Cerebellar cortex (tissue), 1 donor: ENCODE measurements at places on chromosomes 4 and X.
A peak's percentile ranks its signal among the peaks of the same experiment; 100 is the strongest.

GRCh38 chr4:68259191-68259590 lies 13.7 kb upstream of the TMPRSS11B start:
- DNase-seq: no peak

GRCh38 chr4:28313729-28314713 lies 1453.4 kb downstream of the STIM2 start:
- DNase-seq: no peak

DNA sequence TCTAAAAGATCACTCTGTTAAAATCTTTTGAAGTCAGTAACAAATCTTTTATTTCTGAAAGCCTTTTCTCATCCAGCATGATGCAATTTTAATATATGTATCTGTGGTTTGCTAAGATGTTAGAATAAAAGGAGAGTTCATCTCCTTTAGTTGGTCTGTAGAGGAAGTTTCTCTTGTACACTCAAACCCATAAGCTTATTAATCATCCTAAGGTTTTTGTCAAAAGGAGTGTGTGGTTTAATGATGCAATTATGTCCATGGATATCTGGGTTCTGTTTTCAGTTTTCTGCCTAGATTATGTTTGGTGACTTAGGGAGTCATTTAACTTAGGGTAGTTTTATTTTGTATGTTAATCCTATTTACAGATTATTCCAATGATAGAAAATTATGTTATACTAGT lies 52.1 kb upstream of the NDST4 start:
- DNase-seq: no peak

- no peak for DNase-seq
These were observed 7.6 kb downstream of the EIF4E start for GRCh38 chr4:98921292-98921691.

- no peak for DNase-seq
These were observed 172.8 kb downstream of the FBXW7 start for GRCh38 chr4:152363086-152363485.

DNA sequence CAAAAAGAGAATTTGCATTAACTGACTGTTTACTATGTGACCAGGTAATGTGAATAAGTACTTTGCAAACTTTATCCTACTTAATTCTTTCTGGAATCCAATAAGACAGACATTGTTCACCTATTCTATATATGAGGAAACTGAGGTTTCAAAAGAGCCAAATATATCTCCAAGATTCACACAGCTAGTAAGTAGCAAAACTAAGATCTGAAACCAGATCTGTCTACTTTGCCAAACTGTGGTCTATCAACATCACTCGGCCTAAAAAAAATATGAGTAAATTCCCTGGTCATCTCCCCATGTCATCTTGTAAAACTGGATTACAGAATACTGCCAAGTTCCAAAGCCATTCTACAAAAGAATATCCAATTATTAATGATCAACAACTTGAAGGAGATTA lies 52.8 kb downstream of the ANAPC10 start:
- no peak for DNase-seq

DNA sequence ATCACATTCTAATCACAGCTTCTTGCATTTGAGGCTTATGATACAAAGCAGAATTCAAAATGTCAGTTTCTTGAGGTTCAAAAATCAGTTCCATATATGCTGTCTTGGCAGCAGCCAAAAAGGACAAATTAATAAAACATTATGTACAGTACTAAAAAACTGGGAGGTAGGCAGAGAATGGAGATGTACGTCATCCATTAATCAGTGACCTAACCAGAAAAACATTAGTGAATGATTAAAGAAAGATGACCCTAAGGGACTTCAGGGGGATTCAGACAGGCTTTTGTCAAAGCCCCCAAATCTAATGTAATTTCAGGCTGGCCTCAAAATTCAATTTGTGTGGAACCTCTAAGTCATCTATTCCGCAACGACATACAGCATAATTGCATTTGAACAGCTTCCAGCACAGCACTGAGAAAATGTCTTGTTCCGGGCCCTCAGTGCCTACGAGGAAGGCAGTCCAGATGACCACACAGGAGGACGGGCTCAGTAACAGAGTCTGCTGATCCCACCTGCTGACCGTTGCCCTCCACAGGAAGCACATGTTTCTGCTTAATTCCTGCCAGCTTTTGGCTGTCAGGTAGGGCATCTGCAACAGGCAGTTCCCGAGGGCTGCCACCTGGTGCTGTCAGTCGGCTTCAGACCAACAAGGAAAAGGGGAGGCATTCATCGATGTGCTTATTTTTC lies 83.8 kb upstream of the HHIP start:
- peak; percentile 49 for DNase-seq

GRCh38 chr4:36310216-36310615 lies 28.8 kb downstream of the DTHD1 start:
- DNase-seq: no peak

GRCh38 chr4:101191302-101192098 lies 155.8 kb downstream of the PPP3CA start:
- DNase-seq: peak; percentile 92

- no peak for DNase-seq
These were observed 345.7 kb upstream of the HS3ST1 start for GRCh38 chr4:11774346-11774745.

DNA sequence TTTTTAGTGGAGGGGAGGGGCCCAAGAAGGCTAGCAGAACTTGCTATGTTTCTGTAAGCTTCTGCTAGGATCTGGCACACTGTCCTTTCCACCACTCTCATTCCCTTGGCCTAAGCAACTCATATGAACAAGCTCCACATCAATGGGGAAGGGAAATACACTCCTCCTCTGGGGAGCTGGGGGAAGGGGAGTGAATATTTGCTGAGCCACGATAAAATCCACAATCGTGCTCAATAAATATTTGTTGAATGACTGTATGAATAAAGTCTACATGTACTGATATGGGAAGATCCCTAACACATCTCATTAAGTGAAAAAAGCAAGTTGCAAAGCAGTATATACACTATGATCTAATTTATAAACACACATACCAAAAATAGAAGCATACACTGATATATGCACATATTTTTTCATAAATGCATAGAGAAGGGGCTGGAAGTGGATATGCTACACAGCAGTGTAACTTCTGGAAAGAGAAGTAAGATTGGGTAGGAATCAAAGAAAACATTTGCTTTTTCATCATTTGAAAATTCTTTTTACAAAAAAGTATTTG lies 95.8 kb upstream of the EFHC2 start:
- no peak for DNase-seq

GRCh38 chr4:15653864-15654592 lies 1.1 kb downstream of the FBXL5 start:
- DNase-seq: peak; percentile 67

- DNase-seq: no peak
These were observed 27.1 kb upstream of the PDZD4 start for GRCh38 chrX:153857348-153857903.

GRCh38 chr4:137530176-137530575 lies 2.1 kb downstream of the PCDH18 start:
- no peak for DNase-seq

DNA sequence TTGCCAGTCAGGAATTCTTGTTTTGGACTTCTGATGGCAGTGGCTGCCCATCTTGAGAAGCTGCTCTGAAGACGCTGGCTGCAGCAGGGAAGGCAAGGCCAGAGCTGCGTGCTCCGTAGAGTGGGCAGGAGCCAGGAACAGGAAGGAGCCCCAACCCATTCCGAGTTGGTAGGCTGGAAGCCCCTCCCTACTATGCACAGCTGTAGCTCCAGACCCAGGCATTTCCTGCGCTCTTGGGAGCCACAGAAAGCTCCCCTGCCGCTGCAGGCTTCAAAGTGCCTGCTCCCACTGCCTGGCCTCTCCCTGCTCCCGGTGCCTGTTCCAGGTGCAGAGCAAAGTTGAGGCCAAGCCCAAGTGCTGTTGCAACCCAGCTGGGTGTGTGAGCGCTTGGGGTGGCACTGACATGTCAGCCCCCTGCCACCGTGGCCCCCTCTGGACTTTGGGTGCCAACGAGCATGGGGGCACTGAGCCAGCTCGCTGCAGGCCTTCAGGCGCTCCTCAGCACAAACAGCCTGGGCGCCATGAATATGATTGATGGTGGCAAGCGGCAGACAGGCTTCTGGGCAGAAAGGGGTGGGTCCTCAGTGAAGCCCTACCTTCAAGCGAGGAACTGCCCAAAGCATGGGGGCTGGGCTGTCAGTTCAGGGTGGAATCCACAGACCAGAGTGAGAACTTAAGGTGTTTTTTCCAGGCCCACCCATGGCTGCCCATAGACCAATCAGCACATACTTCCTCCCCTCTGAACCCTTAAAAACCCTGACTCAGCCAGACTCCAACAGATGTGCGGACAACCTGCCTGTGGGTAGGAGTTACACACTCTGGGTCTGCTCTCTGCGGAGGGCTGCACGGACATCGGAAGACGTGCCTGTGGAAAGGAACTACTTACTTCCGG lies 677.2 kb upstream of the INTU start:
- no peak for DNase-seq

DNA sequence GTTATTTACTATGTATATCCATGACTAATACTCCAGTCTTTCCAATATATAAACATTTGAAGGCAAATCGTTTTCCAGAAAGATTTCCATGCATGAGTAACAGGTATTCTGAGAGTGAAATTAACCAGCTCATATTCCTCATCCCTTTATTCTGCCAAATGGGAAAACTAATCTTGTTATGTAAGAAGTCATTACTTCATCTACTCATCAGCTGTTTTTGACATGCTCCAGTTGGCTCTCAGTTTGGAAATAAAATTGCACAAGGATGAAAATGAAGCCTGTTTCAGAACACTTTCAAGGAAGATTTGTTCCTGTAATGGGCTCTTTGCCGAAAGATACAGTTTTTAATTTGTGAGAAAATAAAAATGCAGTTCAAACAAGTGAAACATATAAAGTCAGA lies 121.9 kb downstream of the KCTD8 start:
- DNase-seq: peak; percentile 92

DNA sequence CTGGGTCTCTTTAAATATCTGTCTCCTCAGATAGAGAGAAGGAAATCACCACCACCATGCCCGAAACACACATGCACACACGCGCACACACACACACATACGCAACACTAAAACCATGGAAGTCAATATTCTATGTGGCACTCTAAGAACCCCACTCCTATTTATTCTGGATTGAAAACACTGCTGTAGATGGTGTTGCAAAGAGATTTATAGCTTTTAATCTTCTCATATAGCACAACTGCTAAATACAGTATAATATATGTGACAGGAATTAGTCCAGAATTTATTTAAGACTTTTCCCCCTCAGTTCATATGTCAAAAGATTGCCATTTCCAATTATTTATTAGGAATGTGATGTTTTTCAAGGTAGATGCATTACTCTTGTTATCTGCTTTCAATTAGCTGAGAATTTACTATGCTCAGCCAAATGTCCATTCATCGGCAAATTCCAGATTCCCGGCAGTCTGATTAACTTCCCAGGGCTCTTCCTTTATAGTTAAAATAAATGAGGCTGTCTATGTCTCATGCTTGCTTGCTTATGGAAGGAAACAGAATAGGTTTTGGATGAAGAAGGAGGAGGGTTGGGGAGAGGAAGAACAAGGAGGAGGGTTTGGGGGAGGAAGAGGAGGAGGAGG lies 115.4 kb upstream of the NDP start:
- no peak for DNase-seq

GRCh38 chrX:67546496-67547423 lies 2.9 kb downstream of the AR start:
- DNase-seq: no peak

GRCh38 chr4:152063621-152064240 lies 302.9 kb upstream of the GATB start:
- no peak for DNase-seq

GRCh38 chr4:189098932-189099696 lies 841.6 kb upstream of the FRG1 start:
- DNase-seq: no peak

- no peak for DNase-seq
These were observed 68.8 kb downstream of the MAML3 start for GRCh38 chr4:140085062-140085622.

DNA sequence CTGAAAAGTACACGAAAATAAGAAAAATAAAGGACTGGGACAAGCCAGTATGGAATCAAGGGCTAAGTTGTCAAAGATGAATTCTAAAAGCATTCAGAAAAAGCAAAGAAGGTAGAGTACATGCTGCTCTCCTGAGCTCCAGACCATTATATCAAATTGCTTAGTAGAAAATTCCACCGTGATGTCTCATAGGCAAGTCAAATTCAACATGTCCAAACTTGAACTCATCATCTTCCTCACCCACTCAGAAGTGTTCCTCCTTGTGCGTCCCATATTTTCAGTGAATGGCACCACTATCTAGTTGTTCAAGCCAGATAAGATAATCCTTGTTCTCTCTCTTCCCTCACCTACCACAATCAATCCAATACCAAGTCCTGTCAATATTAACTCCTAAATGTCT lies 37.5 kb upstream of the IL13RA2 start:
- no peak for DNase-seq

DNA sequence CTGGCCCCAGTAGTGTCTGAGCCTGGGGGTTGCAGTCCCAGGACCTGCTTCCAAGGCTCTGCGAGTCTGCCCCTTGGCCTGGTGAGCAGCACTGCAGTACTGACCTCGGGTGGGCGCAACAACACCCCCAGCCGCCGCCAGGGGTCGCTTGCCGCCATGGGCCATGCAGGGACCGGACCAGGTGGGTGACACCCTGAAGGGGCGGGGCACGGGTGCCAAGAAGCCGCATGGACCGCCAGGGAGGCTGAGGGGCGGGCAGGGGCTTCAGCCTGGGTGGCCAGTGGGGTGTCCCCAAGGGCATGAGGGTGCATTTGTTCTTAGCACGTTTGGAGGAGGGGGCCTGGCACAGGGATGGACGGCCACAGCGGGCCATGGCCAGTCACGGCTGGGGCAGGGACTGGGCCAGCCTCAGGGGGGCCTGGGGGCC lies 25.0 kb downstream of the TACC3 start:
- DNase-seq: peak; percentile 81

GRCh38 chrX:120797188-120797851 lies 78.3 kb downstream of the CT47B1 start:
- DNase-seq: no peak

- DNase-seq: no peak
These were observed 67.2 kb upstream of the PPP3CA start for GRCh38 chr4:101414496-101414895.

DNA sequence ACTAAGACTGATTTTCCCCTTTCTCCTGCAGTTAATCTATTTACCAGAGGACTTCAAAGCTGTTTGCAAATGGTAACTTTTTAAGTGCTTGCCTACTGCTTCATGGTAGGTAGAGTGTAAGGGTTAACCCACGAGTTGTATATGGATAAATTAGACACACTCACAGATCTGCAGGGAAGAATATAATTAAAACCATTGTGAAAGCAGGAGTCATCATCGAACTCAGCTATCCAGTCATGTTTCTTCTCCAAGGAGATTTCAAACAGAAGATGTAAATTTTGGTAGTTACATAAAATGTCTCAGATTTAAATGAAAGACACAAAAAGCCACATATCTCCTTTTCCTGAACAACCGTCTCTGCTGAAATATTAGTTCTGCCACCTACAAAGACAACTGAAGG lies 549 bp upstream of the XG start:
- no peak for DNase-seq

DNA sequence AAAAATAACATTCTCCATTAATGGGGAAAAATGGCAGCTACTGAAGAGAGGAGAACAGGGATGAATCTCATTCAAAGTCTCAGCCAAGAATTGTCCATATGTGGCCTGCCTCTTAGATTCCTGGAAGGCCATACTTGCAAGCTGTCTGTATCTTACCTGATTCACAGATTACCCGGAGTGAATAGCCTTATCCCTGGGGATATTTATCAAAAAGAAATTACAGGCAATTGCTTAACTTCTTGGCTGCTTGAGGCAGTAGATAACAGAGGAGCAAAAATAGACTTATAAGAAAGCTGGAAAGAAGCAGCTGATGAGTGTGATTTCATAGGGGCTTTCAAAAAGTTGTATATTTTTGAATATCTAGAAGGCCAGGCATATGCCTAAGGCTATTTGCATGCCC lies 68.8 kb upstream of the PPP1R2C start:
- no peak for DNase-seq

- no peak for DNase-seq
These were observed 29.8 kb downstream of the FAM149A start for GRCh38 chr4:186134257-186134656.
